ENCODE measurements at places on chromosomes 5 and 9. TPM values are rescaled to one million over a fixed set of nuclear protein-coding genes. Genes with fewer than 3 reads are reported as not detected.

DNA sequence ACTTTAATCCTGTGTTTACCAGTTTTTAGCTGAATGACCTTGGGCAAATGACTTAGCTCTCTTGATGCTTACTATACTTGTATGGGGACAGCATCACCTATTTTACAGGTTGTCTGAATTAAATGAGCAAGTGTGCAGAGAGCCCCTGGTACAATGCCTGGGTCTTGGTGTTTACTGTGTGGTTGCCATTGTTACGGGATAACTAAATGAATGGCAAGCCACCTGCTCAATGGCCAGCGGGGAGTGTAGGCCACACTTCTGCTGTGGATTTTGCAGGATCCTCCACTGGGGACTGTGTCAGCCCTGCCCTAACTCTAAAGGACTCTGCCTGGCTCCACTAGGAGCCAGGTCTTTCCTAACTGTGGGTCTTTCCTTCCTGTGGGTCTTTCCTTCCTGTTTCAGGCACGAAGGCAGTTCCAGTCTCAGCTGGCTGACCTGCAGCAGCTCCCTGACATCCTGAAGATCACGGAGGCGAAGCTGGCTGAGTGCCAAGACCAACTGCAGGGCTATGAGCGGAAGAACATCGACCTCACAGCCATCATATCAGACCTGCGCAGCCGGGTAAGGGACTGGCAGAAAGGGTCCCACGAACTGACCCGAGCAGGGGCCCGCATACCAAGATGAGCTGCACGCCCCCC is 10.3 kb upstream of the GLE1 start:
- DNase-seq, result no peak

The GIN1 gene
- total RNA-seq, result 22.5 TPM

DNA sequence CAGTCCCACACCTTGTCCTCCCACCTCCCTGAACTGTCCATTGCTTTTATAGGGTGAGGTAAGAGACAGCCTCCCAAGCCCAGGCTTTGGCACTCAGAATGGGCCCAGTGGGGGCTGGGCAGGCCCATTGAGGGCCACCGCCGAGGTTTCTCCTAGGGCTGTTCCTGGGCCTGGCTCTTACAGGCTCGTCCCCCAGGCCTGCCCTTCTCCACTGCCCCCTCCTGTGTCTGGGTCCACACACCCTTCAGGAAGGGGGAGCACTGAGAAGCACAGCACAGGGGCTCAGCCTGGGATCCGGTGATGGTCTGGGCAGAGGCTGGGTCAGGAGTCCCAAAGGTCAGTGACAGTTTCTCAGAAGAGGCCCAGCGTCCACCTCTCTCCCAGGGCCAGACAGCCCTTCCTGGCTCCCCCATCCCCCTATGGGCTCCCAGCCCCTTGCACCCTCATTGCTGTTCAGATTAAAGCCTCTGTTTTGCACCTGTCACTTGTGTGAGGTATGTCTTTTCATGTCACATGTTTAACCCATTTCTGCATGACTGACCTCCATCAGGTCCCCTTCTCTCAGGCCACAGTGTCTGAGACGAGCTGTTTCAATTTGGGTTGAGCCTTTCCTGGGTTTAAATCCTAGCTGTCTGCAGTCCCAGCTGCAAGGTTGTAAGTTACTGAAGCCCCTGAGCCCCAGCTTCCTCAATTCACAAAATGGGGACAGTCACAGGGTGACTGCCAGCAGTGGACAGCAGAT is 29.4 kb downstream of the IER5L start:
- no peak for DNase-seq

DNA sequence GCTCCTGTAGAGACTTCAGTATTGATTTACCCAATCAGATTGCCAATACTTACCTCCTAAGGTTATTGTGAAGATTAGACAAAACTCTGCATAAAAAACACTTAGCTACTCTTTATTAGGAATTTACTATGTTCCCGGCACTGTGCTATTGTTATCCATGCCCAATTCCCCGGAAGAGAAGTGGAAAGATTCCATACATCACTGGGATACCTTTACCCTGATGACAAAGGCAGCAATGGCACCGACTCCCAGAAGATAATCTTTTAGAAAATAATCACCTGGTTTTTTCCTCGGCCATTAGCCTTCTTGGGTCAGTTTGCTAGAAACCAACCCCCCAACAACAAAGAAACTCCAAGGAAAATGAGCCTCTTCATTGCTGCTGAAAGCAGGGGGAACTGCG is 226.0 kb downstream of the SNX18 start:
- DNase-seq, result no peak

The OR13C5 gene
- total RNA-seq, result not detected

The GFI1B gene
- not detected for total RNA-seq

The FBP1 gene
- total RNA-seq, result not detected

DNA sequence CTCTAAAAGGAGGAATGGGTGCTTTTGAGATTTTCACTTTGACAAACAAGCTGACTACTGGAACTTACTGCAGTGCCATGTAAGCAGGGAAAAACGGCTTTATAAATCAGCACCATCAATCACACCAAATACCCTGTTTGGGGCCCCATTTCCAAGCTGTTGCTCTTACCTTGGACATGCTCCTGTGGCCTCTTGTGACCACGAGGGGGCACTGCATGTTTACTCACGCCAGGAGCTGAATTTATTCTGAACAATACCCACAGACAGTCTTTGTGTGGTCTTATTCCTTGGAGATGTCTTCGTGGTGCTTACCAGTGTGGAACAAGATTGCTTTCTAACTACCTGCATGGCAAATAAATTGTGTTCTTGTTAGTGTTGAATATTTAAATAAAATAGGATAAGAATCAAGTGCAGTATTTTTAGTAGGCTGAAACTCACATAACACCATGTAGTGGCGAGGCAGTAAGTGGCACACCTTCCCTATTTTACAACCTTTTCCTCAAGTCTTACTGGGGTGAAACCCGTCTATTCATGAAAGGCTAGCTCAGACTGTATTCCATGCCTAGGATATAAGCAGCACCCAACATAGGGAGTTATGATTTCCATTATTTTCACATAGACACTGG is 155.5 kb upstream of the NMUR2 start:
- peak; percentile 6 for DNase-seq

The GLDC gene
- total RNA-seq, result 4.6 TPM

DNA sequence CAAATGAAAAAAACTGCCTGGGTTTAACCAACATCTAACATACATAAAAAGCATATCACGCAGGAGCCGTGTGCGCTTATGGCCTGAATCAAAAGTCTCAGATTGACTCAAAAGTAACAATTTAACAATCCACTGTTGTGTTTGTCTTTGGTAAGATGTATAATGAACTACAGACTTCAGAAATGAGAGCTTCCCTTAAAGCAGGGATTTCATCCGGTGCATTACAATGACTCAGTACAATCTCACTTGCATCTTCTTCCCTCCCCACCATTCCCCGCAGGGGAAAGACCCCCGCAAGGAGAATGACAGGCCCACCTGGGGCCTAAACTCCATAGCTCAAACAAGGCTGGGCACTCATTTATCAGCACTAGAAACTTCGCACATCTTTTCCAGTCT is 1.4 kb downstream of the ZFR start:
- peak; percentile 30 for DNase-seq

DNA sequence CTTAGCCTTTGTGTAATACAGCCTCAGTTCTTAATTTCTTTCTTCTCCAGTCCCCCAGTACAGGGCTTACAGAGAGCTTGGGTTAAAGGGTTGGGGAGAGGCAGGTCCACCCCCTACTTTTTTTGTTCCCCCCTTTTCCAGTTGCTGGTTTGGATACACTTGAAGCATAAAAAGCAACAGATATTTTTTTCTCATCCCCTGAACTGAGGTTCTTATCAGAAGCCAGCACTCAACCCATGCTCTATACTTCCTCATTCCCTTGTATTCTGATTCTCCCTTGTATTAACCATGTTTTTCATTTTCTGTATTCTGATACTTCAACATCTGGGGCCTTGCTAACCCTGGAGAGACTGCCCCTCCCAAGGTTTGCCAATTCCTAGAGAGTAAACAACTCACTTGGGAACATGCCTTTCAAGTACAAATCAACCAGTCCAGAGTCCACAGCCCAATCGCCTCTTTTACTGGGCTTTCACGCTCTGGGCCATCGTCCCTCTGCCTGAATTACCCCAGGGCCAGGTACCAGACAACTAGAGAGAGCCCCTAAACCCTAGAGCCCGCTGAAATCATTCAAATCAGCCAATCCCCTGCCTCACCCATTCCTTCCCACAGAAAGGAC is 333.4 kb upstream of the PUM3 start:
- no peak for DNase-seq

GRCh38 chr5:76542887-76543690 is 80.1 kb downstream of the F2RL2 start:
- no peak for DNase-seq

- DNase-seq, result peak; percentile 82
Measured at GRCh38 chr5:59275510-59276324, 617.8 kb downstream of the PDE4D start.

GRCh38 chr5:61910771-61911170 is 395.2 kb upstream of the KIF2A start:
- DNase-seq, result peak; percentile 16

- DNase-seq, result no peak
Measured at GRCh38 chr5:30908356-30908755, 285.1 kb upstream of the CDH6 start.

The TCOF1 gene
- total RNA-seq, result 84.9 TPM

The PRDM9 gene
- not detected for total RNA-seq

- no peak for DNase-seq
Measured at GRCh38 chr5:9431496-9432258, 114.2 kb downstream of the SEMA5A start.

The SERF1B gene
- 53.6 TPM for total RNA-seq

The MCCC2 gene
- 41.6 TPM for total RNA-seq

- DNase-seq, result no peak
Measured at GRCh38 chr9:75488719-75489110, 400.4 kb downstream of the OSTF1 start.

The CXCL14 gene
- not detected for total RNA-seq

The ENG gene
- total RNA-seq, result 4.1 TPM

The CEL gene
- 0.18 TPM for total RNA-seq

DNA sequence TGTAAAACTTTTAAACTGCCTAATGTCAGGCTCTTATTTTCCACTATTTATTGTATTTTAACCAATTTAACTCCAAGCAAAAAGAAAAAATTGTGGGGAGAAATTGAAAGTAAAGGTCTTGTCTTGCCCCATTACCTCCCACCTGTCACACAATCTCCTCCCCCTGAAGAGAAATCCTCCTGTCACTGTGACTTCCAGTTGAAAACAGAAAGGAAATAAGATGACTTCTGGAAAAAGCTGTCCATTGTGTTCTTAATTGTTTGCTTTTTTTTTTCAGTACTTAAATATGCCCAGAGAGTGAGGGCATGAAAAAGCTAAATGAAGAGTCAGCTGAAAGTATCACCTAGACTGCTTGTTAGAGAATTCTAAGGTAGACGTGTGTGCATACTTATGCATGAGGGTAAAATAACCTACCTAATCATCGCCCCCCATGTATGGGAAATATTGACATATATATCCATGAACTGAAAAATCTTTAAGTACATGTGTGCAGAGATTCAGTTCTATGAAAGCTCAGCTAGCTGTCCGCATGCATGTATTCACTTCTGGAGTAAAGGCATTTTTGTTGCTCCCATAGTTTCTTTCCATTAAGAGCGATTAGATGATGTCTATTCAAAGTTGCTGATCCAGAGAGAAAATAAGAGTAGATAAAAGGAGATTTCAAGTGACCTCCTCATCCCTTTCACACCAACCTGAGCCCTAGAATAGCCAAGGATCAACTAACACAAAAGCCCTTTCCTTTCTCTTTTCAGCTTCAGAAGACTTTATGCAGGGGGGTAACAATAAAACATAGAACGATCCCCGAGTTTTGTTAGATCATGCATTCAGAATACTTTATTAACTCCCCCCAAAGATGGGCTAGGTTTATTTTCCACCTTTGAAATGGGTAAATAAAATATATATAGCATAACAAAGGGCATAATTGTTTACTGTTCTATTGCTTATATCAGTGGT is 5.3 kb downstream of the NR2F1-AS1 start:
- no peak for DNase-seq

DNA sequence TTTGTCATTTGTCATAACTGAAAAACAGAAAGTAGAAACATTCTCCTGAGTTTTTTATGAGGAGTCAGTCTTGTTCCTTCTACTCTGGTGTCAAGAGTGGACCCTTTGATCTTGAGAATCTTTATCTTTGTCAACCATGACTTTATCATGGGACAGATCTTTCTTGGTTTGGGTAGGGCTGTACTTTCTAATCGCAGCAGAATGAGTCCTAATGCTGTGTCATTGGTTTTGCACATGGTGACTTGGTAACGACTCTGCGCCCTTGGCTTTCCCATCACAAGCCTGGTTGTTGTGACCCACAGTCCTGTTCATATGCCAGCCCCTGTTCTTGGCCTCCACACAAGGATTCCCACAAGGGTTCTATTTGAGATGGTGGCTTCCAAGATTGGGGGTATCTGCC is 45.6 kb downstream of the AOPEP start:
- no peak for DNase-seq
